ENCODE measurements at places on chromosomes 3 and 15.

DNA sequence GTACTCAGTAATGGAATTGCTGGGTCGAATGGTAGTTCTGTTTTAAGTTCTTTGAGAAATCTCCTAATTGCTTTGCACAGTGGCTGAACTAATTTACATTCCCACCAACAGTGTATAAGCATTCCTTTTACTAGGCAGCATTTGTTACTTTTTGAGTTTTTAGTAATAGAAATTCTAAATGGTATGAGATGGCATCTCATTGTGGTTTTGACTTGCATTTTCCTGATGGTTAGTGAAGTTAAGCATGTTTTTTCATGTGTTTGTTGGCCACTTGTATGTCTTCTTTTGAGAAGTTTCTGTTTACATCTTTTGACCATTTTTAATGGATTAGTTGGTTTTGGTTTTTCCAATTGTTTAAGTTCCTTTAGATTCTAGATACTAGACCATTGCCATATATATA, 28.4 kb downstream of the TP63 start:
- no peak for DNase-seq

DNA sequence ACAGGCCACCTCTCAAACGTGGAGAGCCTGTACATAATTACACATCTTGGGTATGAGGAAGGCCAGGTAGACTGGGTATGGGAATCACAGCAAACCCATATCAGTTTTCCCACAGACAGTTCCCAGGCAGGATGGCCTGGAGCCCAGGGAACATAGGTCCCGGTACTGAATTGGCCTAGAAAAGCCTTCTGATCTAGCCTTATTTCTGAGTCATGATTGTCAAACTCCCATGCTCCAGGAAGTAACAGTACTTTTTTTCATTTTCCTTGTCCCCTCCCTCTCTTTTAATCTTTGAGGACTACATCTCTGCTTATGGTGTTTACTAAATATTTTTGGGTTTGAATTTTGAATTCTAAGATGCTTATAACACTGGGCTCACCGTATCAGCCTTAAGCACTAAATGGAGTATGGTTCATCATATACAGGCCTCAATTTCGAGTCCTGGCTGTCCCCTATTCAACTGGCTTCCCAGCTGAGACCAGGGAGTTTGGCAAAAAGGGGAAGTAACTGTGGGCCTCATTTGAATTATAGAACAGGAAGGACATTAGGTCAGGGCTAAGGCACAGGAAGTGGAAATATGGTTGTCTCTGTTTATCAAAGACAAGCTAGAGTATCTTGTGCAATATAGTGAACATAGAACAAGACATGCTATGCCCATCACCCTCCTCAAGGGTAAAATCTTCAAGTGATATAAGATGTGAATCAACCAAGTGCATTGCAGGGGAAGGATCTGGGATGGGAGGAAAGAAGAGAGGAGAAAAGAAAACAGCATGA, 494.6 kb downstream of the NTRK3 start:
- no peak for DNase-seq

DNA sequence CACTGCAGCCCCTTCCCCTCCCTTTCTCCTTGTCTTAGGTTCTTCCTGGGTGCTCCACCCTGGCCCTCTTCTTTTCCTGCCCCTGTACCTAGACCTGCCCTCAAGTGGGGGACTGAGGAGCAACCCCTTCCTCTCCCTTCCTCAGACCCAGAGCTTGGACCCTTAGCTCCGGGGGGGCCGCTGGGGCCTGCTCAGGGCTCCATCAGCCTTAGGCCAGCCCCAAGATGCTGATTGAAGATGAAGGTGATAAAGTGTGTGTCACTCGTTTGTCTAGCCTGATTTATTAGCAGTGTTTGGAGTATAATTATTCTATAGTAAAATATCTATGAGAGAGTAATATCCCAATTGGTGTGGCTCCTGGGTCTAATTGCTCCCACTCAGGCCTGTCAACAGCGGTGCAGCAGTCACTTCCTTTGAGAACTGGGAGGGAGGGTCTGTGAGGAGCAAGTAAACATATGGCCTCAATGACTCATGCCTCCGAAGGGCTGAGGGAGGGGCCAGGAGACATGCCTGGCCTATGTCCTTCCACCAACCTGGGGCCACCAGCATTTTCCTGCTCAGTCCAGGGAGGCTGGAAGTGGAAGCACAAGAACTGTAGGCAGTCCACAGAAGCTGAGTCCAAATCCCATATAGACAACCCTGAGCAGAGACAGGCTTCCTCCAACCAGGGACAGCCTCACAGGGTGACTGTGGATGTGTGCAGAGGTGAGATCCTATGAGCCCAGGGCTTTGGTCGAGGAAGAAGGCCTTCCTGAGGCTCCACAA, 123.2 kb downstream of the DNAJB8 start:
- no peak for DNase-seq

GRCh38 chr15:85402195-85402881, 21.9 kb downstream of the AKAP13 start:
- DNase-seq, result no peak

GRCh38 chr3:132964266-132964665, 73.9 kb upstream of the TMEM108 start:
- no peak for DNase-seq

DNA sequence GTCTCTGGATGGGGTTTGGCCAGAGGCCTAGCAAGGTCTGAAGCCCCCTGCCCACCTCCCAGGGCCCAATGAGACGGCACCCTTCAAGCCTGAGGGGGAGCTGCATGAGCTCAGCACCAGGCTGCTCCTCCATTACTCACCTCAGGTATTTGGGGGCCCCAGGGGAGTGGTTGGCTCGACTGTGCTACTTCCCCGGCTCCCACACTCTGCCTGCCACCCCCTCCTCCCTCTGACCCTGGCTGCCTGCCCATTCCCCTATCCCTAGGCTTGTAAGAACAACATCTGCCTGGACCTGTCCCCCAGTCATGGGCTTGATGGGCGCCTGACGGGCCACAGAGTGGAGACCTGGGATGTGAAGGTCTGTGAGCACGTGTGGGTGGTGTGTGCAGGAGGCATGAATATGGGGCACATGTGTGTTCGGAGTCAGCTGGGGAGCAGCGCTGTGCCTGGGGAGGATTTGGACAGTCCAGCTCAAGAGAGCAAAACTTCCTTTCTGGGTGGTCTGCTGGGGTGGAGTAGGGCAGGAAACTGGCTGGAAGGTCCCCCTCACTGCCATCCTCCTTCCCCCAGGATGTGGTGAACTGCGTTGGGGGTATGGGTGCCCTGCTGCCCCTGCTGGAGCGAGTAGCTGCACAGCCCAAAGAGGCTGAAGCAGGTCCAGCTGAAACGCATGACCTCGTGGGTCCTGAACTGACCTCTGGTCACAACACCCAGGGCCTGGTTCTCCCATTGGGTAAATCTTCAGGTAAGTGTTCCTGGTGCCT, 17.4 kb downstream of the NBEAL2 start:
- no peak for DNase-seq

GRCh38 chr3:16289144-16289889, 24.3 kb downstream of the OXNAD1 start:
- DNase-seq, result no peak

DNA sequence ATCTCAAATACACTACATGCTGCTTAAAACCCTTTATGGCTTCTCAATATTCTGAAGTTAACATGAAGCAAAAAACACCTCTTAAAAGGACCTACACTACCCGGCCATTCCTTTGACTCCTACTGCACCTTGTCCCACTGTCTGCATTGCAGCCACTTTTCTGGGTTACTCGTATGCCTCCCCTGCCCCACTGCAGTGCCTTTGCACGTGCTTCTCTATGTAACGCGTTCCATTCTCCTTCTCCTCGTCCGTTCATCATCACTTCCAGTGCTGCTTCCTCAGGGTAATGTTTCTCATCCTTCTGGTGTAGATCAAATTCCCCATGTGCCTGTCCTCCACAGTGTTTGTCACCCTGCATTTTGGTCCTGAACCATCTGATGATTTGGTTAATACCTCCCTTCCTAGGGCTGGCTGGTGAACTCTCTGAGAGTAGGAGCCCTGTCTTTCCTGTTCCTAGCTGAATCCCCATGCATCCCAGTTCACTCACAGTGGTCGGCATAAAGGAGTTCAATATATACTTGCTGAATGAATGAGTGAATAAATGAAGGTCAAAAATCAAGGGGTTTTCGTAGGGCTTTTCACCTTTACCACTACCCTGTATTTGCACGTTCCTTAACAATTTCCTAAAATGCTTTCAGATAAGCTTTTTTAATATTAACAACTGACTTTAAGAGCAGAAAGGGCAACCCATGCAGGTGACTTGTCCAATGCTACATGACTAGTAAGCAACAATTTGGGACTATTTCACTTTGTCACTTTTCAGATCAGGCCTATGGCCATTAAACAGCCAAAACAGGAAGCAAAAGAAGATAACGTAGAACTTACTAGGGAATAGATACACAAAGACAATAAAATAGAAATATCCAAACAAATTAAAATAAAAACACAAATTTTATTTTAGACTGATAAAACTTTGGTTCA, 2.4 kb upstream of the STT3B start:
- no peak for DNase-seq

DNA sequence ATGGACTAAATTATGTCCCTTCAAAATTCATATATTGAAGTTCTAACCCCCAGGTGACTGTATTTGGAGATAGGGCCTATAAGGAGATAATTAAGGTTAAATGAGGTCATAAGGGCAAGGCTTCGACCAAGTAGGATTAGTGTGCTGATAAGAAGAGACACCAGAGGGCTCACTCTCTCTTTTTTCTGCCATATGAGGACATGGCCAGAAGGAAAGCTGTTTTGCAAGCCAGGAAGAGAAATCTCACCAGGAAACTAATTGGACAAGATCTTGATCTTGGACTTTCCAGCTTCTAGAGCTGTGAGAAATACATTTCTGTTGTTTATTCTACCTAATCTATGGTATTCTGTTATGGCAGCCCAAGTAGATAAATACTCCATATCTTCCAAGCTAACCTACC, 503.6 kb upstream of the NAALADL2 start:
- no peak for DNase-seq

GRCh38 chr15:65901336-65901735, 32.0 kb downstream of the RAB11A start:
- no peak for DNase-seq

DNA sequence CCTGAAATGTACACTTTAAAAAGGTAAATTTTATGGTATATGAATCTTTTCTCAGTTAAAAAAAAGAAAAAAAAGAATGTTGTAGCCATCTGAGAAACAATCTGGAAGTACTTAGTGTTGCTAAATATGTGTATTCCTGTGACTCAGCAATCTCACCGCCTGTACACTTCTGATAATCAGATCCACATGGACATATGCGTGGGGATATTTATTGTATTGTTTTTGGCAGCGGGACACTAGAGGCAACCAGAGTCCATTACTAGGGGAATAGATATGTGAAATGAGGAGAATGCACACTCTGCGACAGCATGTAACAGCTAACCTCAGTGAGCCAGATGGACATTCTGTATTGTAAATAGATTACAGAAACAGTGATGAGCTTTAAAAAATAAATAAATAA, 65.4 kb downstream of the AQP9 start:
- DNase-seq, result no peak

- no peak for DNase-seq
Observed at GRCh38 chr3:159860269-159861116, 128.1 kb upstream of the IL12A start.

DNA sequence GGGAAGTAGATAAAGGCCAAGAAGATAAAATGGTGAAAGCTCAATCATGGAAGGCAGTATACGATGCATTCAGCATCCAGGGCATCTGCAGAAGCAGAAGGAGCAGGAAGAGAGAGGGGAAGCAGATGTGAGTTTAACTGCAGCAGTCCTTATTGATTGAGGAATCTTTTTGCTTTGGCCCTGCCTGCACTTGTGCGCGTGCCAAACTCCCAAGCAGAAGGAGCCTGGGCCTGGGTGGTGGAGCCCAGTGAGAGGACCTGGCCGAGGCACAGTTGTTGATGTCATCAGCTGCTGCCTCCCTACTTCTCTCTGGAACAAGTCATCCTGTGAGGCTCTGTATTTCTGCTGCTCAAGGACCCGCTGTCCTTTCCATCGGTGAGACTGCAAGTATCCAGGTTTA, 65.5 kb upstream of the ROPN1 start:
- no peak for DNase-seq

- no peak for DNase-seq
Observed at GRCh38 chr3:131261104-131261503, 120.5 kb upstream of the NUDT16 start.

- DNase-seq, result no peak
Observed at GRCh38 chr3:33217866-33218445, 654 bp downstream of the SUSD5 start.

GRCh38 chr3:77536038-77536775, 496.3 kb downstream of the ROBO2 start:
- DNase-seq, result no peak

- DNase-seq, result no peak
Observed at GRCh38 chr15:89104172-89104564, 15.9 kb downstream of the ABHD2 start.

DNA sequence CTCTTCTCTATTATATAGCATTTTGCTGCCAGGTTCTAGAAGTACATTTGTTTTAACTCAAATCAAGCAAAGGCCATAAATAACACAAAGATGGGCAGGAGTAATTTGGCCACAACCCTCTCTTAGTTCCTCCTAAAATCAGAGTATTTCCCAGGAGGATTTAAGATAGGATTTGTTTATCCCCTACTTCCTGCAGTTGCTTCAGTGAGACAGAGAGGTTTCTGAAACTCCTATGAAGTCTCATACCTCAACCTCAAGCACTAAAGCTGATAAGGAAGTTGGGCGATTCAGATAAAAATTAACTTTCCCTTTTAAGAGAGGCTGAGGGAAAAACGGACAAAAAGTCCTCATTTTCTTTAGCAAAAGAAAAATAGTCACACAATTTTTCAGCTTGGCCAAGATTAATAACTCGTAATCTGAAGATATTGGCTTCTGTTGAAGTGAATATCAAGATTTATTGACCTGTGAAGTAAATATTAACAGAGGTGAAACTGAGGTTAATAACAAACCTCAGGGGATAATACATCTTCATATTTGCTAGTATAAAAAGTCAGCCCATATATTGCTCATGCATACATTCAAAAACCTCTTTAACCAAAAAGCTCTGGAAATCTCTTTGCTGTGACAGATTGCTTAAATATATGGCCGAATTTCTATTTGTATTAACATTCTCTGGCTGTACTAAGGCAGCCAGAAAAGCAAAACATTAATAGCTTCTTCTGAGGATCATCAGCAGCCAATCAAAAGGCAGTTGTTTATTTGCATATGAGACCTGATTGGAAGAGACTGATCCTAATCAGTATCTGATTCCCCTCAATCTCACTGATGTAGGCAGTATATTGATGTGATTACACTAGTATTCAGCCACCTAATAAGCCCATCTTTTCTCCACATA, 90.6 kb upstream of the GADL1 start:
- no peak for DNase-seq

DNA sequence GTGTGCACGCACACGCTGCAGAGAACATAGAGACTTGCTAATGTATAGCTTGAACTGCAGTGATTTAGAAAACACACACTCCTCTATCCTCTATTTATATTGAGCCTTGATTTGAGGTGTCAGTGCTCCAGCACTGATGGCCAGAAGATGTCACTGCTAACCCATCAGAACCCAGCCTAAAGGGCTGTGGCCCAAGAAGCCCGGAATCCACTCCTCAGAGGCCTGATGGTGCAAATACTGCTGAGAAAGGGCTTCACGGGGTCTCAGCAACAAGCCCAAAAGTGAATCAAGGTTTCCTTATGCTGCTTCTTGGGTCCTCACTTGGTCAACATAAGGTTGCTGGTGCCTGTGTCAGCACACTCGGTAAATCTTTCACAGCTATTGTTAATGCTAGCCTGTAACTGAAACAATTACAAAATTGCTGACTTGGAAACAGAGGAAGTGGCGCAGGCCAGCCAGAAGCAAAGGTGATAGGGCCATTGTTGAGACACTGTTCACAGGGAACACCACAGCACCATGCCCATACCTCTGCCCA, 60.3 kb downstream of the HEG1 start:
- DNase-seq, result peak; percentile 2
